H9 (cell line): ENCODE measurements at places on chromosomes 16 and 17.

DNA sequence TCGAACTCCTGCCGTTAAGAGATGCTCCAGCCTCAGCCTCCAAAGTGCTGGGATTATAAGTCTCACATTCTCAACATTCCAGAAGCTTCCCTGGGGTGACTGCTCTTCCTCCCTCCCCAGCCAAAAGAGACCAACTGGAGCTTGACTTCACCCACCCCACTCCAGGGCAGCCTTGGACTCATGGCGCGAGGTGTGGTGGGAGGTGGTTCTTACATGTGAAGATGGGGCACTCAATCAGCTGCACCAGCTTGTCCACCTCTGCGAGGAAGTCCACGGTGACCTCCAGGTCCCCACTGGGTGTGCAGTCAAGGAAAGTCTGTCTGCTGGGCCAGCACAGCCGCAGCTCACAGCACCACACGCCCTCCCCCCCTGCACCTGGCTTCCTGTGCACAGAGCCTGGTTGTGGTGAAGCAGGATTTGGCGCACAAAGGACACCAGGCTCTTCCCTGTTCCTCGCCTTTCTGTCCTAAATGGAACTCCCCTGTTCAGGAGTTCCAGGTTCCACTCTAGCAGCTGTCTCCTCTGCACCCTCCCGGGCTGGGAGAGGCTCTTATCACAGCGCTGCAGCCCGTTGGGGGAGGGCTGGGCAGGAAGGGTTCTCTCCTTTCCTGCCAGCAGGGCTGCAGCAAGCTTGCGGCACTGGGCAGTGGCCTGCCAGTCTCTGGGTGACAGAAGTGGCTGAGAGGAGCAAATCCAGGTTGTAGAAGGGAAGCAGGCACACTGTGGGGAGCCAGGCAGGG lies 9.6 kb upstream of the MTSS2 start:
- no peak for DNase-seq

- DNase-seq, result no peak
These were observed 13.7 kb downstream of the CTRB2 start for GRCh38 chr16:75193265-75193650.

DNA sequence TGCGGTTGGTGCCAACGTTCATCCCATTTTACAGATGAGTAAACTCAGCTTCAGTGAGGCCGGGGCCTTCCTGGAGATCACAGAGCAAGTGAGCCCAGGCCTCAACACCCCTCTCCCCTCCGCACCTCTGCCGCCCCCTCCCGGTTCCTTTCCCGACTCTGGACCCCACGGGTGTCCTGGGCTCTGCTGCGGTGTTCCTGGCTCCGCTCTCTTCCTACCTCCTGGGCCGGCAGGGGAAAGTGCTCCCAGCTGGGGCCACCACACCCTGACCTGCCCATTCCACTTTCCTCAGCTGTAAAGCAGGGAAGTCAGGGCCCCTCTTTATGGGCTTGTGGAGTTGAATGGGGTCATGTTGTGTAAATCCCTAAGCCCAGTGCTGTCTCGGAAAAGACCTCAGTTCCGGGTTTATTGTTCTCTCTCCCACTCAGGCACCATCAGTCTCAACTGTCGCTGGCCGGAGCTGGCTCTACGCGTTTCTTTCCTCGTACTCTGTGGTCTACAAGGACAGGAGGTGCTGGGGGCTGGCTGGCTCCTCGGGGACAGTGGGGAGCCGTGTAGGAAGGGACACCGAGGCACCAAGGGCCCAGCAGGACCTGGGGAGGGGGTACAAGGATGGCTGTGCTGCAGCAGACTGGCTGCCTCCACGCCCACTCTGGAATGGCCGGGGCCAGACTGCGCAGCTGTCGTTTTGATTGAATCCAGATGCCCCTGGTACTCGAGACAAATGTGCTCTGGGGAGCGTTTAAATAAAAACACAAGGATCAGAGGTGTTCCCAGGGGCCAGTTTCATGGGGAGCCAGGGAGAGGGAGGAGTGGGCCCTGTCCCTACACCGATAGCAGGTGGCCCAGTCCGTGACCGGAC lies 21.7 kb upstream of the ACSF3 start:
- DNase-seq, result no peak

GRCh38 chr17:10022416-10022815 lies 117.3 kb upstream of the RCVRN start:
- no peak for DNase-seq

- DNase-seq, result no peak
These were observed 299.9 kb downstream of the WWOX start for GRCh38 chr16:78399384-78399783.

DNA sequence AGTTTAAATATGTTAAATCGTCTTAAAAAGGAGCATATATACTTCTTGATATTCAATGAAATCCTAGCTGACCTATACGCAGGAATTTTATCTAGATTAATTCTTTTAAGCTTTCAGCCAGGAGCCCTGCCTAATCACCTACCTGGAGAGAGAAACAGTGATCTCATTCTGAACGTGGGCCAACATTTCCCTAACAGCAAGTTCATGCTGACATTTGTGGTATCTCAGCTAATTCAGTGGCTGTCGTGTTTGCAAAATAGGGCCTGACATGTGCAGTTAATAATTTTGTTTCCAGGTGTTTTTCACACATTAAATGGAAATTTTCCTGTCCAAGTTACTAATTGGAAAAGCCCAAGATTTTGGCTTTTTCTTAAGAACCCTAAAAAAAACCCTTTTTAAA lies 17.4 kb downstream of the KRT24 start:
- no peak for DNase-seq

- DNase-seq, result no peak
These were observed at the start of gene TCAP for GRCh38 chr17:39664581-39665561. TCAP (plus strand) TSS chr17:39665349; CDS start chr17:39665360, 11 bp downstream.

DNA sequence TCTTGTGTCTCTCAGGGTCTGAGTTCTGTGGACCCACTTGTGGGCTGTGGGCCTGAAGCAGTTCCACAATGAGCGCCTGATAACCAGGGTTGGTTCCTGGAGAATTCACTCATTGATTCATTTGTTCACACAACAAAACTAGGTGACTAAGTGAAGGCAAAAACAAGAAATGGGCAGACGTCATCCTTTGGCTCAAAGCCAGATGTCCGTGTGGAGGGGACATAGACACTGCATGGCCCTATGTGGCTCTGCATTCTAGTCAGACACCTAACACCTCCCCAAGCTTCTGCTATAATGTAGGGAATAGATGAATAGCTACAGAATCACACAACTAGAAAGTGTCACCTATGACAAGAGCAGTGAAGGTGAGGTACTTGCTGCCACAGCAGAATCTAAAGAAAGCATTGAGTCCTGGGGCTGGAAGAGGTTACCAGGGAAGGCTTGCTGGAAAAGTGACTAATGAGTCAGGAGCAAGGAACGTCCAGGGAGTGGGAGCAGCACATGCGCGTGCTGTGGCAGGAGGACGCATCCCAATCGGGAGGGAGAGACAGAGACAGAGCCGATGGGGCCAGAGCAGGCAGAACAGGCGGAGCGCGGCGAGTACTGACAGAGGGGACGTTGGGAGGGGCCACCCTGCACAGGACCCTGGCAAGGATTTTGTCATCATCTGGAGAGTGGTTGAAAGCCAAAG lies 58.9 kb downstream of the CES1 start:
- no peak for DNase-seq

DNA sequence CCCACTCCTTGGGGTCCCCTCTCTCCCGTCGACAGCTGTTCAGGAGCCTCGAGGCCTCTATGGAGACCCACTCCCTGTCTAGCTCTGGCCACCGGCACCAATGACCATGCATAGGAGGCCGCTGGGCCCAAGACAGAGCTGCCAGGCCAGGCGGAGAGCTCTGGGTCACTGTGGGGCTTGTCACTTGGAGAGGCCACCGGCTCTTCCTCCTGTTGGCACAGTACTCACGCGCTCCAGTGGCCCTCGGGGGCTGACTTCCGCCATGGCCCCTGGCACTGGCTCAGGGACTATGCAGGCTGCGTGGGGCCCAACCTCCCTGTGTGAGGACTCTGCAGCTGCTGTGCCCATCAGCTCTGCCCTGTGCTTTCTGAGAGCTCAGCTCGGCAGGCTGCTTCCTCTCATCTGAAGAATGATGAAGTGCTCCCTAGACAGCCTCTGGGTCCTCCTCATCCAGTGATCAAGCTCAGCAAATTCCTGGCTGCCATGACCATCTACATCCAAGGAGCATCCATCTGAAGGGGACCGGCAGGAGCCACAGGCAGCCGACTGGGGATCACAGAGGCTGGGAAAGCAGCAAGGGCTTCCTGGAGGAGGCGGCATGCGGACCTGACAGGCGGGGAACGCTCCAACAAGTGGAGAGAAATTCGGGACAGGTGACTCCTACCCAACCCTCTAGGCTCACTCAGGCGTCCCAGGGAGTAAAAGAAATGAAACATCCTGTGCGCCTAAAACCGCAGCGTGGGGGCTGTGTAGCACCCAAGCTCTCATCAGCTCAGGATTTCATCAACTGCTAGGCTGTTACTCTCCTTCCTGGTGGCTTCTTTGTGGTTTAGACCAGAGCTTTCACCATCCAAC lies 16.8 kb downstream of the GALNS start:
- DNase-seq, result no peak
